Activated CD4-positive, alpha-beta T cell treated with anti-CD3 and anti-CD28 coated beads, Interleukin-2, amount 10 ng/mL, durations not matched to agents 7 days and 5 days (primary cell): ENCODE measurements at places on chromosomes 6 and 20.

GRCh38 chr20:40743141-40743775, 54.2 kb upstream of the MAFB start:
- DNase-seq: no peak

DNA sequence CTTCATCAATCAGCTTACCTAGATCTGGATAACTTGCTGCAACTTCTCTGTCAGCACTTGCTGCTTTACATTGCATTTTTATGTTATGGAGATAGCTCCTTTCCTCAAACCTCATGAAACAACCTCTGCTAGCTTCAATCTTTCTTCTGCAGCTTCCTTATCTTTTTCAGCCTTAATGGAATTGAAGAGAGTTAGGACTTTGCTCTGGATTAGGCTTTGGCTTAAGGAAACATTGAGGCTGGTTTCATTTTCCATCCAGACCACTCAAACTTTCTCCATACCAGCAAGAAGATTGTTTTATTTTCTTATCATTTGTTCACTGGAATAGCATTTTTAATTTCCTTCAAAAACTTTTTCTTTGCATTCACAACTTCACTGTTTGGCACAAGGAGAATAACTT, 48.8 kb upstream of the PAK5 start:
- no peak for DNase-seq

- DNase-seq: no peak
These were observed 119.7 kb downstream of the FYN start for GRCh38 chr6:111753573-111753972.

DNA sequence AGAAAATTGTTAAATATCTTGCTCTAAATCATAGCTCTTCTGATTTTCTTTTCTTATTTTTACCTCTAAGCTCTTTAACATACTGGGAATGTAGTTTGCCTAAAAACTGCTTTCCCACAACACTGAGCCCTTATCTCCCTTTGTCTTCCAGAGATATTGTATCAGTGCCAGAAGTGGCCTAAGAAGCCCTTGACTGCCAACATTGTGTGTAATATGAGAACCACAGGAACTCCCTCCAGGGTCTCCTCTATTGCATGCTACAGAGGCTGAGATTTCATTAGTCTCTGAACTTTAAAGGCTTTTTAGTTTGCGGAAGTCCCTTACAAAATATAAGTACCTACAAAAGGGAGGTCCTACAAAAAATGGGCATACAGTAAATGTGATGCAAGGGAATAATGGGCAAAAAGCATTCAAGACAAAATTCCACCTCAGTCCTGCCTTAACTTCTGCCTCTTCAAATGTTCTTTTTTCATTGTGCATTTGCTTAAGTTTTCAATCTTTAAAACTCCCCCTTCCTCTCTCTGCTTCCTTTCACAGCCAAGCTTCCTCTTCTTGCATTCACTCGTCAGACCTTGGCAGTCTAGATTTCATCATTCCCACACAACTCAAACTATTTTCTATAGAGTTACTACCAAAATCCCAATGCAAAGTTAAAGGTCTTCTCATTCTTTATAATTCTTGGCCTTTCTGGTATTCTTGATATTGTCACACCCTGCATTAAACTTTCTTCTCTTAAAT, 76.5 kb downstream of the ADGRG6 start:
- no peak for DNase-seq

- no peak for DNase-seq
These were observed 121.7 kb downstream of the TNFRSF21 start for GRCh38 chr6:47187893-47188587.
